GM04504 (cell line): ENCODE measurements at places on chromosomes 7 and 10.

GRCh38 chr7:67817481-67817880 lies 820.8 kb downstream of the TYW1 start:
- no peak for DNase-seq

DNA sequence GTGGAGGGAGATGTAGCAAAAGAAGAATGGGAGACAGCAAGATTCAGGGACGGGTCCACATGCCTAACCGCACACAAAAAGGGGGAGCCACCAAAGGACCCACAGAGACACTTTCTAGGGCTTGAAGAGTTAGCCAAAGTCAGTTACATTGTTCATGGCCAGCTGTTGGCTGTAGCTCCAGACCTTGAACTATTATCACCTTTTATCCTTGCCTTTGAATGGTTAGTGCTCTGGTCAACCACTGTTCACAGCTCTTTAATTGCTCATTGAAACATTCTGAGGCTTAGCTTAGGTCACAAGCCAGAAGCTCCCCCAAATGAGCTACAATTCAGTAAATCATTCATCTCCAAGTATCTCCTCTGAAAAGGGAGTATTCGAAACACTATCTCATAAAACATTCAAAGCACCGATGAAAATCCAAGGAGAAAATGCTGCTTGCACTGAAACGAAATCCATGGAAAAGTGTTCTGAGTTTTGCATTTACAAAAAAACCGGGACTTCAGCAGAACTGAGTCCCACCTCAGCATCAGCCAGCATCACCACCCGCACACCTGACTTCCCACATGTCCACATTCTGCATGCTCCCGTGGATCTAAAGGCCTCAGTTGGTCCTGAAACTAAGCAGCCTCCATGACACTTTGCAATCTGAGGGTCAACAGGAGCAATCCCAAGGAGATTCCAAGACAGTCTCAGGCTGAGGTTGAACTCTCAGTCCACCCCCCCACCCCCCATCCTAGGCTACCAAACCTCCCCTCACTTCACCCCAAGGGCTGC lies 4.0 kb downstream of the SORBS1 start:
- no peak for DNase-seq

DNA sequence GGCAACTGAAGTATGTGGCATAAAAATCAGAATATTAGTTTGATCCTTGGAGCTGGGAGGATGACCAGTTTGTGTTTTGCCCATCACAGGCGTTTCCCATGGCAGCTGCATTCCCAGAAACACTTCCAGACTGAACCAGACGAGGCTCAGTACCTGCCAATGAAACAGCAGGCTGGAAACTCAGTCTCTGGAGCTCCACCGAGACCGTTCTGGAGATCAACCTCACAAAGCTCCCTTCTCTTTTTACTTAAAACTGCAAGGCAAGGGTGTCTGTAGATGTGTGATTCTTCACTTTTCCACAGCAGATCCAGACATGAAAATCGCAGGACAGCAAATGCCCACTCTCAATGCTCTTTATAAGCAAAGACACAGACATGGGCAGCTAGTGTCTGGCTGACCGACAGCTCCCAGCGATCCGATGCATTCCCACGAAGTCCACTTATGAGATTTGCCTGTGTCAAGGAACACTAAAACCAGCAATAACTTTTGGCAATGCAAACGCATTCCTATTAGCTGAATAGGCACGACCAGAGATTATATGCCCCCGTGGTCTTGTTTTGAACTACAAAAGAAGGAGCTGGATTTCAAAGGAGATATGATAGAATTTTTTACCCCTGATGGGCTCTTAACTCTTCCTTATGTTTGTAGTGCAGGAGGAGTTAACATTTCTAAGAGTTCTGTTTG lies 72.6 kb downstream of the ADAM12 start:
- DNase-seq = peak; percentile 67

DNA sequence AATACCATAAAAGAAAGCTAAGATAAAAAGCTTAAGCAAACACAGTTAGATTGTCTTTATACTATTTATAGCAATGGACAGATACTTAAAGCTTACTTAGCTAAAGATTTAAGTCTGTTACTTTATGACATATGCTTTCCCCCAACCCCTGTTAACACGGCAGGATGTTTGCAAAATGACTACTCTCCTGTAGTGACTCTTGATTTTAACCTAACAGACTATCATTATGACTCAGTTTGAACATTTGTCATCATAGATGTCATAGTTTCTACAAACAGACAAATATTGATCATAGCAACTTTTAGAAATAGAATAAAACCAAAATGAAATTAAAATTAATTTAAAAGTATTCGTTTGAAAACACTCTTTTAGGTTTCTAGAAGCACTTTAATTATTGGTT lies 7.8 kb upstream of the COMMD3 start:
- no peak for DNase-seq

DNA sequence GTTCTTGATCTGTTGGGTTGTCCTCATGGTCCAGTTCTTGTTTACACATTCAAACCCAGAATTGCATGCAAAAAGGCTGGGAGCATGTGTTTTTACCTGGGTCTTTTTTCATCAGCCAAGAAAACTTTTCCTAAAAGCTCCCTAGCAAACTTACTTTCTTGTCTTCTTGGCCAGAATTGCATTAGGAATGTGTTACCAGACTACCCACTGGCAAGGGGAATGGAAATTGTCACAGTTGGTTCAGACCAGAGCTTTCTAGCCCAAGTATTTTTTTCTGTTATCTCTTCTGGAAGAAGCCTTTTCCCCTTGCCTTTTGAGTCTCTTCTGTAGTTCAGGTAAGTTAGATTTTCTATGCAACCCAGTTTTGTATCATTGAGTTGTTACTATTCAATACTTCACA lies 77.5 kb downstream of the BMPR1A start:
- DNase-seq = no peak

- no peak for DNase-seq
Measured at GRCh38 chr10:50951365-50951764, 65.9 kb upstream of the A1CF start.

DNA sequence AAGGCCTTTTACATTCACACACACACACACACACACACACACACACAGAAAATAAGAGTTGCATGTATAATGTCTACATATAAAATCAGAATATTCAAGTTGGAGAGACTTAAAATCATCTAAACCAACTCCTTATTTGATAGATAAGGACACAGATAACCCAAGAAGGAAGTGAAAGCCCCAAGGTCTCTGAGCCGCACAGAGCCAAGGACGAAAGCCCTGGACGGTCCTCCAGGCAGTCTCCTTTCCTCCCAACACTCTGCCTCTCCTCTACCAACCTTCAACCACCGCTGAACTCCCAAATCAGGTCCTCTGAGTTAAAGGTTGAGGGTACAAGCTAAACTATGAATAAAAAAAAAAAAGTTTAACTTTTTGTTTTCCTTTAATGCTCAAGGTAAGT lies 28.2 kb downstream of the UBE2H start:
- DNase-seq = no peak

GRCh38 chr7:94003446-94004023 lies 620 bp downstream of the BET1 start:
- DNase-seq = peak; percentile 10

DNA sequence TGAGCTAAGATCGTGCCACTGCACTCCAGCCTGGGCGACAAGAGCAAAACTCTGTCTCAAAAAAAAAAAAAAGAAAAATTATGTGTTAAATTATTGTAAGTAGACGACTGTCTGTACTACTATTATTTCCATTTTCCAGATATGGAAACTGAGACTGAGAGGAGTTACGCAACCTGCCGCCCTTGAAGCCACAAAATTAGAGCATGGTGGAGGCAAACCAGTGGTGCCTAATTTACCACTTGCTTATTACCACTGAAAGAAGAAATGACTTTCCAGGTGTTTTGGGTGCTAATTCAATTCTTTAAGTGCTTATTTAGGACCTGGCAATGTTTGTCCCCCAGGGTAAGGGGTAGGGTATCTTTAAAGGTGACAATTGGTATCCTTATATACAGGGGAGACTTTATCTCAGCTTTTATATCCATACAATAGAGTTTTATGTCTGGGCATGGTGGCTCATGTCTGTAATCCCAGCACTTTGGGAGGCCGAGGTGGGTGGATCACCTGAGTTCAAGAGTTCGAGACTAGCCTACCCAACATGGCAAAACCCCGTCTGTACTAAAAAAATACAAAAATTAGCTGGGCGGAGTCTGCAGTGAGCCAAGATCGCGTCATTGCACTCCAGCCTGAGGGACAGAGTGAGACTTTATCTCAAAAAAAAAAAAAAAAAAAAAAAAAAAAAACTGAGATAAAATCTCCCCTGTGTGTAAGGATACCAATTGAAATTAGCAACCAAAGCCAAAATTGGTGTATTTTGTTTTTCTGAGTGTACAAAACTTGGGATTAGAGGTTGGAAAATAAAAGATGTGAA lies 16.6 kb upstream of the CAMK1D start:
- DNase-seq = no peak

DNA sequence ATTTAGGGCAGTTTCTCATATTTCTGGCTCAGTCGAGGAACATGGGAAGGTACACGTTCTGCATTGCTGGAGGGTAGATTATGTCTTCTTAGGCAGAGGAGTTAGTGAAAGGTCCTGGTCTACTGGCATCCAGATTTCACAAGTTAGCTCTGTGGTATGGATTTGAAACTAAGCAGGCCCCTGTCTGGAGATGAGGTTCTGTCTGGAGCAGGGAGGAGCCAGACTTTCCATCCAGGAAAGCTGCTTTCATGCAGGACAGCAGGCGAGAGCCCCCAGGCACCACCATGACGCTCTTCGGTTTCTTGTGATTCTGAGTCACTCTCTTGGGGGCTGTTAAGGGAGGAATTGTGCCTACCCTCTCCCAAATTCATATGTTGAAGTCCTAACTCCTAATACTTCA lies 184.3 kb downstream of the KIAA1217 start:
- DNase-seq = no peak

GRCh38 chr7:156827587-156828203 lies 65.3 kb downstream of the LMBR1 start:
- DNase-seq = no peak

DNA sequence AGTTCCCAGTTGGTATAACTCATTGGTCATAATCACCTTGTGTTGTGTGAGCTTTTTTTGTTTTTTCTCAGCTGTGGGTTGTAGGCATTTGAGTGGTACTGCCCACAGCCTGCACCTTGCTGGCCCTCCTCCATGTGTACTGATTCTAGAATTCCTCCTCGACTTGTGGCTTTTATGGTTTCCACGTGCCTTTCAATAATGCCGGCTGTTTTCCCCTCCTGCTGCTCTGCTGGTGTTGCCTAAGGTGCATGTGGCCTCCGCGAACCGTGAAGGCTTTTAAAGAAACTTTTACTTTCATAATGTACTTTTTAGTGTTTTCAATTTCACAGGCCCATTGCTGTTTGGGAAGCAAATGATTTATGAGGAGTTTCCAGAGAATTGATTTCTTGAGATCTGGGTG lies 518.0 kb downstream of the REEP3 start:
- no peak for DNase-seq

- no peak for DNase-seq
Measured at GRCh38 chr7:18768256-18768655, 272.7 kb downstream of the HDAC9 start.

- DNase-seq = no peak
Measured at GRCh38 chr7:131040467-131040932, 287.2 kb upstream of the MKLN1 start.

GRCh38 chr7:46024263-46024916 lies 103.3 kb upstream of the IGFBP3 start:
- no peak for DNase-seq

DNA sequence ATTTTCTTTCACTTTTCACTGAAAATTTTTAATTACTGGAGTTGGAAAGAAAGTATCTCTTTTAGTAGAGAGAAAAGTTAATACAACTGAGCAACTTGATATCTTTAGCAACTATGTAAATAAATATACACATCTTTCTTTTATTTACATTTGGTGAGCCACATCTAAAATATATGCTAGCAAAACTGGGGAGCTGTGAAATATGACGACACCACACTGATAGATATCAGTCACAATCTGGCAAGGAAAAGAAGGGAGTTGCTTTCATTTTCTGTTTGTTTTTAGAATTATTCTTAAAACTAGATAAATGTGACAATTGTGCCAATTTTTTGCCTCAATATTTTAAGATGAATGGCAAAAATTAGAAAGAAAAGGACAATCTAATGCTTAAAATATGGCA lies 2.7 kb upstream of the ZNF804B start:
- no peak for DNase-seq

DNA sequence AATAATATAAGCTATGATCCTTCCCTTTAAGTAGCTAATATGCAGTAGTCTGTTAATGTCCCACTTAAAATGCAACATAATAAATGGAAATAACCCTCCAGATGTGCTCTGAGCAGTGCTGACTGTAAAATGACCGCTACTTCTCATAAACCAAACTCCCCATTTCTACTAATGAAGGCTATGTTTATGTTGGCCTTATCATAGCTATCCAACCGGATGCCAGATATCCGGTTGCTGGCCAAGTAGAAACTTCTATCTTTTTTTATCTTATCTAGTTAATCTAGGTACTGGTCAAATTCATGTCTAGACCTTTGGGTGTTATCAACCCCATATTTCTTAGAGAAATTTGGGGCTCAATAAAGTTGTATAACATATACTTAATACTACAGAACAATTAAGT lies 56.6 kb downstream of the CHRM2 start:
- DNase-seq = no peak

DNA sequence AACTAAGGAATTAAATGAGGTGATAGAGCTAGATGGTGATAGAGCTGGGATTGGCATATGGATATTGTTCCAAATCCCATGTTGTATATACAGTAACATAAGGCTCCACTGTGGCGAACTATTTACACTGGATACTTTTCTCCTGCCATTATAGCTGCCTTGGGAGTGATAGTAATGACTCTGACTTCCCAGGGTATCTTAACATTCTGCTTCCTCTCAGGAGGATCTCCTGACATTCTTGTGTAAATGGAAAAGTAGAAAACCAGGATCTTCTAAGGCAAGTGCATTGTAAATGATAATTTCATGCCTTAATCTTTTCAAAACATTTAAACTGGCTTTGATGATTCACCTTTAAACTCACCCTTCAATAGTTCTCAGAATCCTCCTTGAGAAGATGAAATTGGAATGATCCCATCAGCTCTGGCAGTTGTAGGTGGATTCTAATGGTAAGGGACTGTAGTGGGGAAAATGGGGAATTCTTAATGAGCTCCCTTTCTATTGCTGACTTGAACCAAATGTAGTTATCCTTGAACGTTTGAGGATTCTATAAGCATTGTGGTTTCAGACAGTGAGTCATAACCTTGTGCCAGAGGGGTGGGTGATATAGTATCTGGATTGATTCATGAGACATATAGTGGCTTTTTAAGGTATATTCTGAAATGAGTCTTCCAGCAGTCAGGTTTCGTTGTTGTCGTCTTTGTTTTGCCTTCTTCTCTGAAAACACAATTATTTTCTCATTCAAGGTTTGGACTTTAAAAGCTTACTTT lies 450.0 kb downstream of the SUGCT start:
- DNase-seq = no peak

GRCh38 chr7:140345426-140345825 lies 52.9 kb downstream of the SLC37A3 start:
- DNase-seq = no peak

- no peak for DNase-seq
Measured at GRCh38 chr7:136033413-136034031, 56.4 kb upstream of the MTPN start.

- no peak for DNase-seq
Measured at GRCh38 chr7:37336259-37336658, 112.4 kb downstream of the ELMO1 start.

GRCh38 chr10:30438021-30438850 lies 4.3 kb downstream of the MAP3K8 start:
- no peak for DNase-seq

GRCh38 chr7:75842836-75843446 lies 29.3 kb upstream of the CCL24 start:
- DNase-seq = peak; percentile 54

GRCh38 chr7:124152859-124153692 lies 120.2 kb upstream of the TMEM229A start:
- peak; percentile 12 for DNase-seq

- DNase-seq = no peak
Measured at GRCh38 chr7:42039921-42040320, 197.1 kb downstream of the GLI3 start.
